NCI-H69 (cell line): ENCODE measurements at places on chromosomes 13 and 19.

DNA sequence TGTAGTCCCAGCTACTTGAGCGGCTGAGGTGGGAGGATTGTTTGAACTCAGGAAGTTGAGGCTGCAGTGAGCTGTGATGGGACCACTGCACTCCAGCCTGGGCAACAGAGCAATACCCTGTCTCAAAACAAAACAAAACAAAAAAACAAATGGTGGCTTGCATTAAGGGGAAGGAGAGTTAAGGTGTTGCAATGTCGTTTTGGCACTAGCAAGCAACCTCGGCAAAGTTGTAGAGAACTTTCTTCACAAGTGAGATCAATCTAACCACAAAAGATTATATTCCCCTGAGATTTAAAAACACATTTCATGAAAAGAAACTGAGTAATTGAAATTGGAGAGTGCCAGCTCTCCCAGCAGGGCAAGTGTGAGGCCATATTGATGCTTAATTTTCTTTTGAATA is 153.7 kb downstream of the KLF5 start:
- no peak for DNase-seq

DNA sequence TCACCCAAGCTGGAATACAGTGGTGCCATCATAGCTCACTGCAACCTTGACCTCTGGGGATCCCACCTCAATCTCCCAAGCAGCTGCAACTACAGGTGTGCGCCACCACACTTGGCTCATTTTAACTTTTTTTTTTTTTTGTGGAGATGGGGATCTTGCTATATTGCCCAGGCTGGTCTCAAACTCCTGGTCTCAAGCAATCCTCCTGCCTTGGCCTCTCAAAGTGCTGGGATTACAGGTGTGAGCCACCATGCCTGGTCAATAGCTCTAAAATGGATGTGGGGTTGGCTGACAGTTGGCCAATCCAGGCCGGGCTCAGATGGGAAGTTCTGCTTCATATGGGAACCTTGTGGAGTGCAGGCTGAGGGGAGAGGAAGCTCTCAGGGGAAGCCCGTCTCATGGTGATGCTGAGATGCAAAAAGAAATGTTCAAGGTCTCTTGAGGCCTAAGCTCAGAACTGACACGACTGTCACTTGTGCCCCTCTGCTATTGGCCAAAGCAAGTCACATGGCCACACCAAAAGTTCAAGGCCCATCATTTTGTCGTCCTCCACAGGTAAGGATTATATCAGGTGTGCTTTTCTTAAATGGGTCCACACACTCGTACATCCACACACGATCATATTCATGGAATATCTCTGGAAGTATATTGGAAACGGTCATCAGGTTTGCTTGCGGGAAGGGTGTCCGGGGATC is 6.8 kb upstream of the KLC3 start:
- DNase-seq = no peak

DNA sequence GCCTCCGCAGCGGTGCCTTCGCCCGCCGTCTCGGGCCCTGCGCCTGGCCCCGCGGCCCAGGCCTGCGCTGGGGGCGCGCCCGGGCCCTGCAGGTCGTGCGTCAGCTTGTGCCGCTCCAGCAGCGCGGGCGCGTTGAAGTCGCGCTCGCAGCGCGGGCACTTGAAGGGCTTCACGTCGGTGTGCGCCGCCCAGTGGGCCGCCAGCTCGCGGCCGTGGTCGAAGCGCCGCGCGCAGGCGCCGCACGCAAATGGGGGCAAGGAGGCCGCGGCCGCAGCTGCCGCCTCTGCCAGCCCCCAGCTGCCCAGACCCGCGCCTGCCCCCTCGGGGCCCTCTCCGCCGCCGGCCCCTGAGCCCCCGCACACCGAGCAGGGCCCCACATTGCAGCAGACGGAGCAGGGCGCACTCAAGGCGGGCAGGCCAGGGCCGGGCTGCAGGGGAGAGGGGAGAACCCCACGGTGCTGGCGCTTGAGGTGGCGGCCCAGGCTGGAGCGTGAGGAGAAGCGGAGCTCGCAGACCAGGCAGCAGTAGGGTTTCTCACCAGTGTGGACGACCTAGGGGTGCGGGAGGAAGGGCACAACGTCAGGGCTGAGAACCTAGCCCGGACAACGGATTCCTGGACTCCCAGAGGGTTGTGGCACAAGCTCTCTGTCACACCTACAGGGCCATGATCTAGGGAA is 6.1 kb downstream of the FIZ1 start:
- no peak for DNase-seq

- peak; percentile 76 for DNase-seq
These were observed 173.8 kb upstream of the RNF113B start for GRCh38 chr13:98350746-98351330.

DNA sequence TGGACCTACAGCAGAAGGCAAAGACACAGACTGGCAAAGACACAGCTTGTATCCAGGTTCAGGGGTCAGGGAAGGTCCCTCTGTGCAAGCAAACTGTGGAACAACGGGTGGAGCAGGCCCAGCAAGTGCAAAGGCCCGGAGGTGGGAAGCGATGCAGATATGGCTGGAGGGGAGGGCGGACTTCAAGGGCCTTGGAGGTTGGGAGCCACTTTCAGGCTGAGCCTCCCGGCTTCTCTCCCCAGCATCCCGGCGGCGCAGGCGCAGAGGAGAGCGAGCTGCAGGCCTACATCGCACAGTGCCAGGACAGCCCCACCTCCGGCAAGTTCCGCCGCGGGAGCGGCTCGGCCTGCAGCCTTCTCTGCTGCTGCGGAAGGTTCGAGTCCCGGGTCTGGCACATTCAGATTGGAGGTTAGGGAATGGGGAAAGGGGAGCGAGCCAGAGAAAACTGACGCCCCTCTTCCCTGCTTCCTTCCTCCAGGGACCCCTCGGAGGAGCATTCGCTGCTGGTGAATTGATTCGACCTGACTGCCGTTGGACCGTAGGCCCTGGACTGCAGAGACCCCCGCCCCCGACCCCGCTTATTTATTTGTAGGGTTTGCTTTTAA is 2.1 kb upstream of the PNPLA6 start:
- peak; percentile 35 for DNase-seq

- peak; percentile 49 for DNase-seq
These were observed 1.5 kb downstream of the GIPC3 start for GRCh38 chr19:3586707-3587346.

DNA sequence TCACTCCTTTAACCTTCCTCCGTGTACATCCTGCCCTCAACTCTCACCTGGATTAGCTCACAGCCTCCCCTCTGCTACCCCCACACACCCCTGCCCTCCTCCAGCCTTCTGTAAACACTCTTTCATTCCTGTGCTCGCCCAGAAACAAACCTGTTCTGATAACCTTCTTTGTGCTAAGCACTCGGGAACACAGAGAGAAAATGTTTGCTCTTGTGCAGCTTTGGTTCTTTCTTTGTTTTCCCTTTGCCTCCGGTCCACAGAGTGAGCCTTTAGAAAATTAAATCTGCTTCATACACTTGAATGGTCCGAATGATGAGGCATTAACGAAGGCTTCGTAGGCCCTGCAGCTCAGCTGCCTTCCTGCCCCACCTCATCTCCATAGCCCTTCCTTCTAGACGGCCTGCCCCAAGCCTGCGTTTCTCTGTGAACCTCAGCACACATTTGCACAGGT is 6.6 kb upstream of the ZDHHC20 start:
- no peak for DNase-seq

- no peak for DNase-seq
These were observed 33.2 kb downstream of the RNASEH2B start for GRCh38 chr13:50942630-50943311.

- DNase-seq = peak; percentile 52
These were observed 34.7 kb upstream of the SEMA6B start for GRCh38 chr19:4594201-4594600.
